ENCODE measurements at places on chromosomes 7 and 10.
A peak's percentile ranks its signal among the peaks of the same experiment; 100 is the strongest.

DNA sequence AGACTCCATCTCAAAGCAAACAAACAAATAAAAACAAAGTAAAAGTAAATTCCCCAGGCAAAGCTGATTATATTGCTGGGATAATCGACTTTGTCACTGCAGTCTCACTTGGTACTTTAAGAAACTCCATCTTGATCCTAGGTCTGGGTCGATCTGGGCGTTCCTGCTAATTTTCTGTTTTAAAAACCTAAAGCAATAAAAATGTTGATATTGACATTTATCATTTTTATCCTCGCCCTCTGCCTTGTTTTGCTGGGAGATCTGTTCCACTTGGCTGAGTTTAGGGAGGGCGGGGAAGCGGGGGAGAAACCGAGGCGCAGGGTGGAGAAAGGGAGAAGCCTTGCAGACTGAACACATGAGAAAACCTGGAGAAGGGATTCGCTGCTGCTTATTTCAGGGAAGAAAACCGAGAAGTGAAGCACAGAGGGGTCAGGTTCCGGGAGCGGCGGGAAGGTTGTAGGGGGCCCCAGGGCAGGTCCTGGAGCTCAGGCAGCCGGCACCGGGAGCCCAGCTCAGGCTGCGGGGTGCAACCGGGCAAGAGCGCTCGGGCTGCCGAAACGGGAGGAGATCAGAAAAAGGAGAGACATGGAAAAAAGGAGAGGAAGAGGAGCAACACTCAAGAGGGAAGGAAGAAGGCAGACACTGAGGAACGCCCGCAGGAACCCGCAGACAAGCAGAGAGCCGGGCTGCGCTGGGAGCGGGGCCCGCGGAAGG is 27.3 kb upstream of the KMT2C start:
- DNase-seq: peak; percentile 53

- no peak for DNase-seq
These were observed 106.2 kb downstream of the PLXDC2 start for GRCh38 chr10:19922236-19922963.

- no peak for DNase-seq
These were observed 12.6 kb upstream of the GSDME start for GRCh38 chr7:24769851-24770250.

DNA sequence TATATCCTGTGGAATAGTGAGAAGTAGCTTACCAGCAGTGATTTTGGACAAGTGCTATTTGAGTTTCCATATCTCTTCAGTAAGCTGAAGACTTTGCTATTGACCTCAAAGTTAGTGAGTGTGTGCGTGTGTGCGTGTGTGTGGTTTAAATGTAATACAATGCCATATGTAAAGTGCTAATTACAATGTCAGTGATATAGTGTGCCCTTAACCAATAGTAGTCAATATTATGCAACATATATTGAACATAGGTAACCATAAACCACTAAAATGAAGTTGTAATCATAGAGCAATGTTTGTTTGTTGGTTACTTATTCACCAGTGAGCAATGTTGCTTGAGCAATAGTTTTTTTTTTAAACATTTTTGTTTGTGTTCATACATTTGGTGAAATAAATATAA is 309.4 kb downstream of the NXPH1 start:
- DNase-seq: no peak

DNA sequence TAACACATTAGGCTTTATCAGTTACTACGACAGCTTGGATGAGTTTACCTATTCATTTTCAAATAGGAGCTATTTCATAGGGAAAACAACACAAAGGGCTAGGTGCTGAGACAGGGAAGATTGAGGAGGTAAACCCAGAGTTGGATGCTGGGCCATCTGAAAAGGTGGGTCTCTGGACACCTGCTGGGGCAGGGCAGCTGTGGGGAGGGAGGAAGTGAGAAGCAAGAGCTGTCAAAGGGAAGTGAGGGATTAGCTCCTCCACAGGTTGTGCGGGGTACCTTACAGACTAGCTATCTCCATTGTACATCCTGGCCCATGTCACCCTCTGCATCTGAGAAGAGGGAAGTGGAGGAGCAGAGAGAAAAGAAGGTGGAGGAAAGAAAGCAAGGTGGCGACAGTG is 48.9 kb downstream of the BLNK start:
- no peak for DNase-seq

DNA sequence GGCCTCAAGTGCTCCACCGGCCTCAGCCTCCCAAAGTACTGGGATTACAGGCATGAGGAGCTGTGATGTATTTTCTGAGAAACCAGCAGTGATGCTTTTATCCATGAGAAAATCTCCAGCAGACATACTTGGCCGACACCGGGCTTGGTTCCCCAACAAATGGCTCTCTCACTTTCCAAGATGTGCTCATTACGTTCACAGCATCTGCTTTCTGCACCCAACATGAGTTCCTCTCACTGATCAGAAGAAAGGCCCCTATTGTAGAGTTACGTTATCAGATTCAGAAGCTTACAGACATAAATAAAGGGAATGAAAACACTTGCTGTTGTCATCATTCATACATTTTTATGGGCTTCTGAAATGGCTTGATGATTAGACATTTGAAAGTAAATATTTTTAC is 95.0 kb downstream of the CALD1 start:
- DNase-seq: no peak

DNA sequence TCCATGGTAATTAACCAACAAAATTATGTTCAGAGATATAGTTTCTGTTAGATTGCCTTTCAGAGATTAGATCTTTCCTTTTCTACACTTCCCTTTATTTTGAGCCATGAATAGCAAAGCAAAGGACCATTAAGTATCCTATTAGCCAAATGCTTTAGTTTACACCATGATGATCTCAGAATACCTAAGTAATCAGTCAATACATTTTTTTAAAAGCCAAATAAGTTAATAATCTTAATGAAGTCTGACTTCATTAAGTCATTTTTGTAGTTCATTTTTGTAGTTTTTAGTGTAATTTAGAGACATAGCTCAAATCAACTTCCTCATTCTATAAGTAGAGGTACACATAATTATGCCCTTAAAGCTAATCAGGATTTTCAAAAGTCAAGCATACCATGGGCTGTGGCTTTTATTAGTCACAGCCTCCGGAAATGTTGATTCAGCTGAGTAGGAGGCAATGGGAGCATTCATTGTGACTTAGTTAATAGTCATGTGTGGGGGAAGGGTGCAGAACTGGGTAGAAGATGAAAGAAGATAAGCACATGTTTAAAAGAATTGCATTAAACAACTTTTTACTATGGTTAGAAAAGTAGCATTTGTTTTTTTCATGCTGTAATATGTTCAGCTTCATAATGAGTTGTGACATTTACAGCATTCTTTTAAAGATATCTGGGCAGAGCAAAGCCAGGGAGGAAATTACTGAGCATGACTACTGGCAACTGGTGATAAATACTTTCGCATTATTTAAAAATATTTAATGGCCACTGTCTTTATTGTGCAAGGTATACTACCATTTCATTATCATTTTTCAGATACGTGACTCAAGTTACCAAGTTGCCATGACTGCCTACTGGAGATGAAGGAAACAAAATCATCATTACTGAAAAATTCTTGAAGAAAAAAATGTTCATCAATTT is 57.3 kb upstream of the CCDC71L start:
- no peak for DNase-seq

- no peak for DNase-seq
These were observed 92.7 kb upstream of the GPR141 start for GRCh38 chr7:37590824-37591223.

GRCh38 chr10:22856444-22857074 is 71.3 kb upstream of the ARMC3 start:
- no peak for DNase-seq

GRCh38 chr7:50653126-50653864 is 88.1 kb upstream of the DDC start:
- DNase-seq: peak; percentile 15

- no peak for DNase-seq
These were observed 16.6 kb upstream of the PDGFA start for GRCh38 chr7:536231-536630.

DNA sequence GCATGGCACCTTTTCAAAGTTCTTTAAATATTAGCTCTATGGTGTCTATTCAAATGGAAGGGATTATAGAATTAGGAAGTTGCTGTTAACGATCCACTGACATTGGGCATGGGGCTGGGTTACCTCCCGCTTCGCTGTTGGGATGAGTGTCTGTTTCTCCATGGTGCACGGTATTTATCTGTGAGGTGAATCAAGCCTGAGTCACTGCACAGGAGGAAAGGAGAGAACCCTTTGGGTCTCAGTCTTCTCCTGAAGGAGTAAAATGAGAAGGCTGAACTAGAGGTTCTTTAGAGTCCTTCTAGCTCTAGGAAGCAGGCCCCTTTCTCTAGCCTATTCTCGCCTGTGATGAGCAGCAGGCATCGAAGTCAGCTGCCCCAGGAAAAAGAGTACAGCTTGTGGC is 7.3 kb downstream of the JCAD start:
- DNase-seq: no peak

- DNase-seq: no peak
These were observed 31.5 kb upstream of the PRF1 start for GRCh38 chr10:70634011-70634410.

- DNase-seq: no peak
These were observed 132.2 kb downstream of the TCERG1L start for GRCh38 chr10:131179361-131179760.

- no peak for DNase-seq
These were observed 100.1 kb downstream of the HOXA1 start for GRCh38 chr7:26995666-26996065.

DNA sequence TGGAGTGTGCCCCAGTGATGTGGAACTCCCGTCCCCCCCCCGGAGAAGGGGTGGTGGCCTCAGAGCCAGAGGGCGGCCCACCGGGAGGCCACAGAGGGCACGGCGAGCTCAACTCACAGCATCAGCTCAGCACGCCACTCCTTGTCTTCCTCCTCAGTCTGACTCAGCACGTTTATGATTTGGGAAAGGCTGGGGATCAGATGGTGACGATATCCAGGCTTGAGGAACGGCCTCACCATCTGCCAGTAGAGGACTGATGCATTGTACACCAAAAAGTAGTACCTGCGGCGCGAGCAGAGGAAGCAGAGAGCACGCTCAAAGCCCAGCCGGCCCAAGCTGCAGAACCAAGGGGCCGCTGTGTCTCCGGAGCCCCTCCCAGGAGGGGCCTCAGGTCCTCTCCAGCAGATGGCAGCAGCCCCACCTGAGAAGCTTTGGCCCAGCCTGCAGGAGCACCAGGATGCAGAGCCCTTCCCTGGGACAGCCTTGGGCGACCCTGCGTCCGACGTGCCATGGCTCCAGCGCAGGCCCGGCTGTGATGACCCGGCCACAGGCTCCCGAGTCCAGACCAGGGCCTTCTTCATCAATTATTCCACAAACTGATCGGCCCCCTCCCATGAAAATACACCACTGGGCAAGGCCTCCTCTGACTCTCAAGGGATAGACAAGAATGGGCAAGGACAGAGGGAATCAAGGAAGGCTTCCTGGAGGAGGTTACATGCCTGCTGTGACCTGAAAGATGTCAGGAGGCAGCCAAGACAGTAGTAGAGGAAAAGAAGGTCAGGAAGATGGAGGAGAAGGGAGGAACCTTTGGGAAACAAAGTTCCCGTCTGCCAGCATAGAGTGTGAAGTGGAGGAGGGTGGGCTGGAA is 3.7 kb downstream of the CFAP46 start:
- peak; percentile 7 for DNase-seq

DNA sequence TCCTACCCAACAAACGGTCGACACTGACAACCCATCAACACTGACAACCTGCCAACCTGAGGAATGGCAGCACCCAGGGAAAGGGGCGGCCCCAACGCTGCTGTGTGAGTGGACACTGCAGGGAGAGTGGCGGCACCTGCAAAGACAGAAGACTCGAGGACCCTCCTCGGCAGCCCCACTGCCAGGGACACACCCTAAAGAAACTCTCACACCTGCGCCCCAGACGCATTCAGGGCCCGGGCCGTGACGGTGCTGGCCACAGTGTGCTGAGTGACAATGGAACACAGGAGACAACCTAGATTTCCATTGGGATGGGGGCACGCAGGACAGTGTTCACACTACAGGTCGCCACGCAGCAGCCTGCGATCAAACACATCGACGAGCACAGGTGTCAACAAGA is 3.6 kb downstream of the CAMK2B start:
- no peak for DNase-seq

DNA sequence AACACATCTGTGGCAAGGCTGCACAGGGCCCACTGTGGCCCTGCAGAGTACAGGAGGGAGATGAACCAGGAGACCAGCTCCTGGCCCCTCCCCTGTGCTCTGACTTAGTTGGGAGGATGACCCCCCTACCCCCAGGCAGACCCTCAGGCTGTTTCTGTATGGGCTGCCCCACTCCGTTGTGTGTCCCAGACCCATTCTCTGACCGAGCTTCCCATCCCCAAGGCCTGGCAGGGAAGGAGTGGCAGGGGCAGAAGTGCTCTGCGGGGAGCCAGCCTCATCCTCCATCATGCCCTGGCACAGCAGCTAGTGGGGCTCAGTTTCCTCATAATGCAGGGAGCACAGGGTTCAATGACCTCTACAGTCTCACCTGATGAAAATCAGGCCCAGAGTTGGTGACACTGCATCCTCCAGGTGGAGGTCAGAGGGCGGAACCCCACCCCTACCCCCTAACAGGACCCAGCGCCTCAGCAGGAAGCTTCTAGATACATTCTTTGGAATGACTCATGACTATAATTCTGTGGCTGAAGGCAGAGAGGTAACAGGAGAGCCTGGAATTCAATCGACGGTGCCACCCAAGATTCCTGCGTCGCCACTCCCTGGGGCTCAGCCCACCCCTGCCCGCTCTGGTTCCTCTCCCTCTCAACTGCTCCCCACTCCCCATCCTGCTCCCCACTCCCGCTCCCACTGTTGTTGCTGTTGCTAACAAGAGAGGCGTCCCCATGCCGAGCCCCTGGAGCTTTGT is 18.2 kb downstream of the PODXL start:
- no peak for DNase-seq

DNA sequence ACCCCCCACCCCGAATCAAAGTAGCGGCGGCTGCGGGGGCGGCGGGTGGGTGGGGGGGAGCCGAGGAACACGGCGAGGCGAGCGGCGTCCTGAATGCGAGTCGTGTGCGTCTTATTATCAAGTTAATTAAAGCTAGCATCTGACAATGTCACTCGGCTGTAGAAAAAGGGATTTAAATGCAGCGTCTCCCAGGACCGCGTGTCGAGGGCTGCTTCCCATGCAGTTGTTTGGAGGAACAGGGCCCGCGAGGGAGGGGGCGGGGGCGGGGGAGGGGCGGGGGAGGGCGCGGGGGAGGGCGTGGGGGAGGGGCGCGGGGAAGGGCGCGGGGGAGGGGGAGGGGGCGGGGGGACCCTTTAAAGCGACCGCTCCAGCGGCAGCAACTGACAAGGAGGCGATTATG is 2.7 kb upstream of the UNCX start:
- no peak for DNase-seq

DNA sequence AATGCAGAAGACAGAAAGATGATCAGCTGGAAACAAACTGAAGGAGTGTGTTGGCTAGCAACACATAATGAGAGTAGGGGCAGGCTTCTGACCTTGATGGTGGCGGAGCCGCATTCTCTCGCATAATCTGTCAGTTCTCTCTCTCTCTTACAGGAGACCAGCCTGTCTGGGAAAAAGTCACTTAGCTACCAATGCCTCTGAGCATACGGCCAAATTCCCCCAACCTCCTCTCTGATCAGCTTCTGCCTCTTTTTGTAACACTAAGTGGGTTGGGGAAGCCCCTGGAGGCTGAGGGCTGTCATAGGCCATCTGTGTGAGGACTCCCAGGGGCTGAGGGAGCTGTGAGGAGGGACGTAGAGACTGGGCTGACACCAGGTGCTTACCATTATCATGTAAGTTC is 104.6 kb downstream of the HIPK2 start:
- no peak for DNase-seq

- DNase-seq: no peak
These were observed 14.9 kb upstream of the MXI1 start for GRCh38 chr10:110192552-110192951.

GRCh38 chr10:27558612-27559020 is 54.5 kb downstream of the RAB18 start:
- peak; percentile 31 for DNase-seq

Data from NCI-H345 (cell line).